ENCODE measurements at places on chromosomes 4 and X.

GRCh38 chrX:7228226-7228625 is 80.3 kb upstream of the PUDP start:
- no peak for DNase-seq

- no peak for DNase-seq
Observed at GRCh38 chr4:95979961-95980876, 140.3 kb downstream of the PDHA2 start.

GRCh38 chrX:45748369-45748774 is 547.7 kb upstream of the DIPK2B start:
- no peak for DNase-seq

GRCh38 chrX:13055486-13055885 is 11.1 kb upstream of the FAM9C start:
- no peak for DNase-seq

DNA sequence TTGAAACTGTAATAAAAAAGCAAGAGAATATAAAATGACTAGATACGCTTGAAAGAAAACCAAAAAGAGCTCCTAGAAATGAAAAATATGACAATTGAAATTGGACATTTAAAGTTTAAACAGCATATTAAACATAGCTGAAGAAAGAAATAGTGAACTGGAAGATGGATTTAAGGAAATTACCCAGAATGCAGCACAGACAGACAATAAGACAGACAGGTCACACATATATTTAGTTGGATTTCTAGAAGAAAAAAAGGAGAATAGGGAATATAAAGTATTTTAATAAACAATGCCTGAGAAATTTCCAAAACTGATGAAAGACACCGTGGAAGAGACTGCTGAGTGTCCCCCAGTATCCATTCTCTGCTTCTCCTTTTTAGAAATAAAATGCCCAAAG is 6.6 kb downstream of the DUSP9 start:
- DNase-seq = no peak

- DNase-seq = no peak
Observed at GRCh38 chrX:11124112-11124511, 13.0 kb downstream of the HCCS start.

DNA sequence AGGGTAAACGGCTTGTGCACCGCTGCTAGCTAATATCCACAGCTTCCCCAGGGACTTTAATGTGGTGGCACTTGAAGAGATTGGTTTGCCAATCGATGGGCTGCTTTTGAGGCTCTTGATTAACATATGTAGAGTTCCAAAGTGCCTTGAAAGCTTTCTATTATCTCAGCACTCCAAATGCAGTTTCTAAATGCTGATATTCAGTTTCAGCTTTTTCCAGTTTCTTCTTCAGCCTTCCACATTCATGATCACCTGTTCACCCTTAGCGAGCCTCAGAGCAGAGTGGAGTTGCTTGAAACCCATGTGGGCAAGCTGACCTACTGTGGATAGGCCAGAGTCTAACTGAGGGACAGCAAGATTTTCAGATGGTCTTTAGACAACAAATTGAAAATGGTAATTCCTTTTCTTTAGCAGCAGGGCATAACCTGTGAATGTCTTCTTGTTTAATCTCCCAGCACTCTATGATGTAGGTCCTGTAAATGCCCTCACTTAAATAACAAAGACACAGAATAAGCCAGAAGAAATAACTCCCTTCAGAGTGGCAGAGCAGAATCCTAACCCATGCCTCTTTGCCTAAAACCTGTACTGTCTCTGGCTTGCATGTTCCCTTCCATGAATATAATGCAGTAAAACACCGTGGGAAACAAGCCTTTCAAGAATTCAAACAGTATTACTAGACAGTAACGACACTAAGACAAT is 99.8 kb downstream of the TSPAN5 start:
- no peak for DNase-seq

- DNase-seq = no peak
Observed at GRCh38 chrX:17531500-17531899, 156.5 kb downstream of the NHS start.

- DNase-seq = no peak
Observed at GRCh38 chrX:30627818-30628652, 25.2 kb upstream of the GK start.

DNA sequence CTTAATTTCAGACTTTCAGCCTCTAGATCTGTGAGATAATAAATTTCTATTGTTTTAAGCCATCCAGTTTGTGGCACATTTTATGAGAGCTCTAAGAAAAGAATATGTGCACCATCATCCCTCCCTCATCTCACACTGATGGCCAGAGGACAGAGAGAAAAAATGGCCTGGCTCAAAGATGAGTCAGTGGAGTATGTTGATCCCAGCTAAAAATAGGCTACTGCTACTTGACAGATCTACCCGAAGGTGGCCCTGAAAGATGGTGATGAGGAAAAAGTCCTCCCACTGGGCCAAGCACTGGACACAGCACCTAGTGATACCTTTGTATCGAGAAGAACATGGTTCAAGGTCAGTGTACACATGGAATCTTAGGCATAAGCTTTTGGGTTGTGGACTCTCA is 38.2 kb upstream of the DCTD start:
- DNase-seq = peak; percentile 6

DNA sequence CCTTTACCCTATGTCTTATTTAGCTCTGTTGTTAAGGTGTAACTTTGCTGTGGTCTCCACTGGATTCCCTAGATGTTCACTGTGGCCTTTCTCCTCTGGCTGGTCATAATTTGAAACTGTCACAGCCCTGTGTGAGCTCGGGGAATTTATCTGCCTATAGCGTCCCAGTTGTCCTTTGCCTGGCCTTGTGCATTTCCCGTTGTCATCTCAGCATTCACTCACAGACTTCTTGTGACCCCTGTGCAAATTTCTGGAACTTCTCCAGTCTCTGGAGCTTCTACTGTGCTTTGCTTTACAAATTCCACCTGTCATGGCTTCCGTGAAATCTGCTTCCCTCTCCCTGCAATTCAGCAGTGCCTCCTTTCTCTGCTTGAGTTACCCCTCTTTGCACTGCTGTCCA is 106.7 kb downstream of the WWC2 start:
- no peak for DNase-seq

GRCh38 chrX:48086082-48086481 is 14.6 kb upstream of the ZNF630 start:
- DNase-seq = no peak

- DNase-seq = no peak
Observed at GRCh38 chr4:187204389-187204918, 480.8 kb upstream of the FAT1 start.

GRCh38 chrX:27903960-27904359 is 77.3 kb downstream of the DCAF8L1 start:
- DNase-seq = peak; percentile 67

- DNase-seq = no peak
Observed at GRCh38 chr4:53500546-53500945, 90.7 kb downstream of the LNX1 start.

GRCh38 chrX:110920991-110921390 is 125.4 kb upstream of the CHRDL1 start:
- DNase-seq = no peak

DNA sequence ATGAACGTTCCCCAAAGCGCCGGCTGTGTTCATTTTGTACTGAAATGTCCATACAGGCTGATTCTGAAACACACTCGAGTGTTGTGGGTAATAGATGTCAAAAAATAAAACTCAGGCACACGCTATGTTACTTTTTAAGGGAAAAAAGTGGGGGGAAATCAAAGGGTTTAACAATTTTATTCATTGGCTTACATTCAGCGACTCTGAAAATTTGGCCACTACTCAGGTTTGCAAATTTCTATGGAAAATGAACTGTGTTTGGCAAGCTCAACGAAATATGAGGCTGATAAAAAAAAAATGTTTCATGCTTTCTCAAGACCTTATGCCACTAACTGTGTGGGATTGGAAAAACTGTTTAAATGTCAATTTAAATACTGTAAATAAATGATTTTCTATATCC is 18.5 kb downstream of the AMELX start:
- DNase-seq = no peak

- DNase-seq = peak; percentile 19
Observed at GRCh38 chrX:71604141-71604540, 14.2 kb downstream of the CXCR3 start.

- DNase-seq = no peak
Observed at GRCh38 chr4:101066626-101067170, 280.6 kb downstream of the PPP3CA start.

DNA sequence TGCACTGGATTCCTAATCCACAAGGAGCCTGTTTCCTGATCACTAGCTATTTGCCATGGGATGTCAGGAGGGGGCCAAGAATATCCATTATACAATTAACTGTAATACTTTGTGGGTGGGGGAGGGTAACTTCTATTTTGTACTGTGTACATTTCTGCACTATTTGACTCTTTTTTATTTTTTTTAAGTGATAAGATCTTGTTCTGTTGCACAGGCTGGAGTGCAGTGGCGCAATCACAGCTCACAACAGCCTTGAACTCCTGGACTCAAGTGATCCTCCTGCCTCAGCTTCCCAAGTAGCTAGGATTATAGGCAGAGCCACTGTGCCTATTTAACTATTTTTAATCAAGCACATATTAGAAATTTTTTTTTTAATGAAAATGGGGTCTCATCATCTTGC is 134.1 kb downstream of the ELOVL6 start:
- DNase-seq = no peak

GRCh38 chr4:80187677-80188076 is 9.6 kb upstream of the PRDM8 start:
- DNase-seq = no peak

DNA sequence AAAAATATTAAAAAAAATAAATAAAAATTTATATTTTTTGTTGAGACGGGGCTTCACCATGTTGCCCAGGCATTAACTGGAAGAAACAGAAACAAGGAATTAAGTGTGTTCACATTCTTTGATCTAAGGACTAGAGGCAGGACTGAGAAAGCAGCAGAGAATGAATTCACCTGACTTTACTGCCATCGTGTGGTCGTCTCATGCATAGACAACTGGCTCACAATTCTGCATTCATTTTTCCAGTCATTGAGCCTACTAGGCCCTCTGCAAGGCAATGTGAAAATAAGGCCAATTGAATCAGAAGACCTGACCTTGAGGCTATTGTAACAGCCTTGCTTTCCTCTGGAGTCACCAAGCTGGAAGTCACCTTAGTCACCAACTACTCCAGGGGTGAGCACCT is 37.4 kb downstream of the LHFPL1 start:
- DNase-seq = peak; percentile 61

DNA sequence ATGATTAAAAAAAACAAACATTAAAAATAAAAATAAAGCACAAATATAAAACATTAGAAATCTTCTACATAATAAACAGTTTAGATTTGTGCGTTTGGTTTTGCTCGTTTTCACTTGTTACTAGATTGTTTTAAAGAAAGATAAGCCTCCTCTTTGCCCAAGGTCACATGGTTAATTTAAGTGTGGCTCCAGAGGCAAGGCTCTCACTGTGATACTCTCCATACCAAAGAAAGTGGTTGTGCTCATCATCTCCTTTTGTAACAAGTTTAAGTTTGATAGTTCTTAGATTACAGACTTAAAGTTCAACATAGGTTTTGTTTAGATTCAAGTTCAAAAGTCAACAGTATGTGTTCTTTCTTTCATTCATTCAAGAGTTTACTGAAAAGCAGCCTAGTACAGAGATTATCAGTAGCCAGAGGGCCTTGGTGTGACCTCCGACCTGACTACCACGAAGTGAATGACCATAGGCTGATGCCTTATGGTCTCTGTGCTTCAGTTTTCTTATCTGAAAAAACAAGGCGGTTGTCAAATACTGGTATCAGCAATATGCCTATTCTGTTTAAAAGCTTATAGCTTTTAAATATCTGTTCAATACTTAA is 133.2 kb downstream of the ZAR1 start:
- DNase-seq = no peak

- peak; percentile 22 for DNase-seq
Observed at GRCh38 chr4:186757696-186758355, 34.2 kb upstream of the FAT1 start.

DNA sequence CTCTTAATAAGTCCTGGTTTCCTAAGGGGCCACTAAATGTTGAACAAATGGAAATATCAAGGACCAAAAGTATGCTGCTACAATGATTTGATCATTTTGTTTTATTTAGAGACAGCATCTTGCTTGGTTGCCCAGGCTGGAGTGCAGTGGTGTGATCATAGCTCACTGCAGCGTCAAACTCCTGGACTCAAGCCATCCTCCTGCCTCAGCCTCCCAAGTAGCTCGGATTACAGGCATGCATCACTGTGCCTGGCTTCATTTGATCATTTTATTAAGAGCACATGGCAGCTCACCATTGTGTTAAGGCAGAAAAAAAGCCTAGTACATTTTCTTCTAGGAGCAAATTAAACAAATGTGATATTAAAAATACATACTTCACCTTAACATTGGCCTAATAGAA is 52.7 kb downstream of the DCLK2 start:
- peak; percentile 88 for DNase-seq

DNA sequence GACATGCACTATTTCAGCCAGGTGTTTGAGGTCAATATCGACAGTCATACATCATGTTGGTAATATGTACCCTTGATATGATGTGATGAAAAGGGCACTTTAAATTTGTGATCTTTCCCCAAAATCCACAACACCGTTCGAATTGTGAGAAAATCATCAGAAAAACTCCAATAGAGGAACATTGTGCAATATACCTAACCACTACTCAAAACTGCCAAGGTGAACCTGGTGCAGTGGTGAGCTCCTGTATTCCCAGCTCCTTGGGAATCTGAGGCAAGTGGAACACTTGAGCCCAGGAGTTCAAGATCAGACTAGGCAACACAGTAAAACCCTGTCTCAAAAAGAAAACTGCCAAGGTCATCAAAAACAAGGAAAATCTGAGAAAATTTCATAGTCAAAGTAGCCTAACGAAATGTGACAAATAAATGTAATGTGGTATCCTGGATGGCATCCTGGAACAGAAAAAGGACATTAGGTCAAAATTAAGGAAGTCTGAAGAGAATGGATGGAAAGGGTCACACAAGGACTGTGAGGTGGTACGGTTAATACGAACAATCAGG is 55.6 kb upstream of the LSM6 start:
- DNase-seq = no peak

DNA sequence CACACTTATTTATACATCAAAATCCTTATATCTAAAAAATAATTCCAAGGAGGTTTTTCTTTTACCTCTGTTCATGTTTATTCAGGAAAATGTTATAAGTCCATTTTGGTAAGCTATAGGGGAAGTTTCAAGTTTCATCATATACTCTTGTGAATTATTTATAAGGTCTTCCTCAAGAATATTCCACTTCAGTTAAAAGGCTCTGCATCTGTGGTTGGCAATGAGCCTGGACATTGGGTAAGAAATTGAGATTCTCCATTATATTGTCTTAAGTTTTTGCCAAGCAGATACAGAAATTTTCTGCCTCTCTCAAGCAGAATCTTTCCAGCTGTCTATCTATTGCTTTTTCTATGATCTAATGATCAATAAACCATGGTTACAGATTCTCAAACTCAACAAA is 641.9 kb downstream of the NLGN4X start:
- no peak for DNase-seq

- no peak for DNase-seq
Observed at GRCh38 chrX:151692825-151693224, 2.4 kb upstream of the PRRG3 start.

DNA sequence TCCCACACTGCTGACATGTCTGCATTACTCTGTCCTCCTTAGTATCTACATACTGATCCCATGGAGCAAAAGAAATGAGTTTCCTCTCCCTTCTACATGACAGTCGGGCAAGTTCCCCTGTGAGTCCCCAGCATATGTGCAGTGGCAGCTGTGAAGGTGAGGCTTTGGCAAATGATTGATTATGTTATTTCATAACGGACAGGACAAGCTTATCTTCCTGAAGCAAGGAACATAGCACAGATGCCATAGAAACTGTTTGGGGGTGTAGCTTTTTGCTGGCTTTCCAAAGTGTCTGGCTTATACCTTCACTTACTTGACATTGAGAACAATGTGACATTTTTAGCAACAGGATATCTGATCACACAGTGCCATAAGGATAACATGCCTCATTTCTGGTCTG is 136.8 kb upstream of the PDLIM3 start:
- no peak for DNase-seq

- no peak for DNase-seq
Observed at GRCh38 chrX:46386511-46386910, 158.7 kb downstream of the ZNF674 start.
